T-helper 1 cell (primary cell): ENCODE measurements at places on chromosomes 2 and 18.

DNA sequence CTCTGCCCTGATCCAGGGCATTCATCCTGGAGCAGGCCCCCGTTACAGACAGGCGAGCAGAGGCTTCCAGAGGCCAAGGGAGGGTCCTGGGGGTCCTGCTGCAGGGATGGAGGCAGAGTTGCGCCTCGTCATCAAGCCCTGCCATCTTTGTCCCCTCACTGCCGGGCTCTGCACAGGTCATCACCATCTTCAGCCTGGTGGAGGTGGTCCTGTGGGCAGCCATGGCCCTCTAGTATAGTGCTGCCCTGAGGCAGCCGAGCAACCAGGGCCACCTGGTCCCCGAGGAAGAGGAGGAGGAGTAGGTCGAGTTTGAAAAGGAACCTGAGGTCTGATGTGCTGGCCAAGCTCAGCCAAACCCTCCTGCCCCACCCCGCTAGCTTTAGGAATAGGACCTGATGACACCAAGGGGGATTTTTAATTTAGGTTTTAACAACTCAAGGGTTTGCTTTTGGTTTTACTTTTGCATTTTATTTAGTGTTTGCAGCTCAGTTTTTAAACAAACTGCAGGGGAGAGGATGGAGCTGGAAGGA, 8.8 kb upstream of the ALPI start:
- DNase-seq: no peak

DNA sequence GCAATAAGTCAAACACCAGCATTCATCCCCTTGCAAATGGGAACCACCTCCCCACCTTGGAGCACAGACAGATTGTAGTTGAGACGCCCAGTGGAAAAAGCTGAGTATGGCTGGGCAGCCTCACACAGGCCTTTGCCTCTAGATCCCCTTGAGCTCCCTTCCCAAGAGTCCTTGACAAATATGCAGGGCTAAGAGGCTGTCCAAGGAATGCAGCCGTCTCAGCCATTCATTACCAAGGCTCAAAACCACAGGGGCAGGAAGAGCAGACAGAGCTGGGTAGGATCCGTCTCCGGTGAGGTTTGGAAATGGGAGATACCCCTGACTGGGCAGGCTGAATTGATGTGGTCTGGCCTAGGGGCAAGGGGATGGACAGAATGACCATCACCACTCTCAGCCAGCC, 557.1 kb downstream of the TNS1 start:
- no peak for DNase-seq

DNA sequence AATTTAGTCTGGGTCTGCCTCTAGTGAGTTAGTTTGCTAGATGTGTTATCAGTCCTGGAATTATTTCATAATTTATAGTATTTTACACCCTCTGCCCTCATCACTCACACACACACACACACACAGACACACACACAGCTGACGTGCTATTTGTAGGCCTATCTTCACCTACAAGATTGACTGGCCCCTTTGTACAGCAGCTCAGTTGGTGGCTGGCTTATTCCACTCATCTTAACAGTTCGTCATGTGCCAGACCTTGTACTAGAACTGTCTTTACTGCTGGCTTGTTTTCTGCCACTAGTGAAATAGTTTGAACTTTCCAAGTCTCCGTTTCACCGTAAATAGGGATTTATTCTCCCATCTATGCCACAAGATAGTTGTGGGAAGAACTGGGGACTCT, 21.3 kb downstream of the CENPO start:
- DNase-seq: no peak

DNA sequence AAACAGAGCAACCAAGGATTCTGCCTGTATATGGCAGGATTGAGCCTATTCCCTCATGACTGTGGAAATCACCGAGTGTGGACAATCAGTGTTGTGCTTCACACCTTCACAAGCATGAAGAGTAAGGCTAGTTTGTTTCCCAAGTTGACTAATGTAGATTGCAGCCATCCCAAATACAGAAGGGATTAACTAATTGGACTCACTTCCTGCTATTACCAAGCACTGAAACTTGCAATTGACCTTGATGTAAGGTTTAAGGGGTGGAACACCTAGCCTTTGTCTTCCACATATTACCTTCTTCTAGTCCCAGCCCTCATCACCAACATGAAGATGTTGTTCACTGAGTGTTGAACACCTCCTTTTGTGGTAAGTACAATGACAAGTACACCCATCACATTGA, 120.9 kb upstream of the RND3 start:
- no peak for DNase-seq

GRCh38 chr2:8036366-8036765, 645.5 kb upstream of the ID2 start:
- no peak for DNase-seq

GRCh38 chr2:28322051-28322450, 70.6 kb upstream of the FOSL2 start:
- DNase-seq: no peak

- peak; percentile 20 for DNase-seq
Observed at GRCh38 chr2:72915907-72916742, 1.2 kb upstream of the EMX1 start.

- no peak for DNase-seq
Observed at GRCh38 chr18:9755110-9755509, 47.0 kb downstream of the RAB31 start.

DNA sequence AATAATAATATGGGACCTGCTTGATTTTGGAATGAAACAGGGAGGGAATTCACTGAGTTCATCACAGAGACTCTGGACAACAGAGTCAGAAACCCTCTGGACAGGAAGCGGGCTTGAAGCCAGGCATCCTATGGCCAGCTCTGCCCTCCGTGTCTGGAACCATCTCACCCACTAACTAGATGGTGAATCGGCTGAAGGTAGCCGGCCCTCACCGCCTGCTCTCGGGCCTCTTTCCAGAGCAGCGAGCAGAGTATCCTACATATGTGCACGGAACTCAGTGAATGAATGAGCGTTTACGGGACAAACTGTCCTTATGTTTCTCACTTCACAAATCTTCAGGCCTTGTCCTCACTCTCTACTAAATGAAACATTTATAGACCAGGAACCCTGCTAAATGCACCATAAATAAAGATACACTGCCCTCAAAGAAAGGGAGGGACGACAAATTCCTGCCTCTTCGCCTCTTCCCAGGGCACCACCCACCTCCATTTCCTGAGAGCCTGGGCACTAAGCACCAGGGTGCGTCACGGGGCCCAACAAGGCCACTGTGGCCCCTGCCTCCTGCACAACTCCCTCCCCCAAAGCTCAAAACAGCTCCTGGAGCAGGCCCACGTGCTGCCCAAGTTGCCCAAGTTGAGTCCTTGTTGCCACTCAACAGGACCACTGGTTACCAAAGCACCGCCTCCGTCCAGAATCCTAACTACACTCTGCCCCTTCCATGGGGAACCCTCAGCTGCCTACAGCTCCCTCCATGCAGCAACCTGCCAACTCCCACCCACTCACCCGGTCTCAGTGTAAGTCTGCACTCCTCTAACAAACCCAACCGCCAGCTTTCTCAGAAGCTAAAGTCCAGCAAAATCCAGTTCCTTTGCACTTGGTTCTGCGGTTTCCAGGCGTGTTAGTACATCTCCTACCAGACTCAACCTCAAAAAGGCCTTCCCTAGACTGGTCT, 1.7 kb downstream of the TBC1D8 start:
- no peak for DNase-seq

- DNase-seq: no peak
Observed at GRCh38 chr2:220215785-220216184, 588.4 kb downstream of the SLC4A3 start.

DNA sequence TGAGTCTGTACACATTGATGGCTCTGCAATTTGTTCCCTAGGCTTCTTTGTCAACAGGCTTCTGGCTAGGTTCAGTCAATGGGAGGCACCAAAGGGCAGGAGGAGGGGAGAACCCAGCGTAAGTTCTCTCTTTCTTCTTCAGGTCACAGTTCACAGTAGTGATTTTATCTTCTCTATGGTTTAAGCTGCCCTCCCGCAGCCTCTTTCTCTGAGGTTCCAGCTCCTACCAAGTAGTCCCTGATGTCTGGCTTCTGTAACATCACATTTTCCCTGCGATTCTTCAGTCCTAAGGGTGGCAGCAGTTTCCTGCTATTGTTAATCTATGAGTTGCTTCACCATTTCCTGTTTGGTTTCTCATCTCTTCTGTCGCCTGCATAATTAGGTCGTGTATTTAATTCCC, 107.4 kb downstream of the CPO start:
- DNase-seq: no peak

GRCh38 chr2:225207043-225207442, 164.8 kb upstream of the DOCK10 start:
- DNase-seq: no peak

- DNase-seq: no peak
Observed at GRCh38 chr2:229083606-229084340, 187.3 kb downstream of the PID1 start.

GRCh38 chr2:224017957-224018356, 21.1 kb downstream of the SERPINE2 start:
- no peak for DNase-seq

DNA sequence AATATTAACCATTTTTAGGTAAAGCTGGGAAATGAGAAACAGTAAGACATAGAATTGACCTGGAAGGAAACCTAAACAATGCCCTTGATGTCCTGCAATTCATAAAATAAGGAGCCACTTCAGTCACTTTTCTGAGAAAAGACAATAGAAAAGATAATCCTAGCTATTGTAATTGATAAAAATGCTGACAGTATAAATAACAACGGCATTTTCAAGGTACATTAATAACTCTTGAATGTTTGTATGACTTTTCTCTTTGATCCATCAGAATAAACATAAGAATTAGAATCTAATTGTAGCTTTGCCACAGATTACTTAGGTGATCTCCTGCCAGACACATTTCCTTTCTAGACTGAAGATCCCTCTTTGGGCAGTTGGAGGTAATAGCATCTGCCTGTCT, 719.5 kb downstream of the SLC4A3 start:
- DNase-seq: no peak

GRCh38 chr2:175889701-175890302, 112.3 kb downstream of the LNPK start:
- DNase-seq: no peak

DNA sequence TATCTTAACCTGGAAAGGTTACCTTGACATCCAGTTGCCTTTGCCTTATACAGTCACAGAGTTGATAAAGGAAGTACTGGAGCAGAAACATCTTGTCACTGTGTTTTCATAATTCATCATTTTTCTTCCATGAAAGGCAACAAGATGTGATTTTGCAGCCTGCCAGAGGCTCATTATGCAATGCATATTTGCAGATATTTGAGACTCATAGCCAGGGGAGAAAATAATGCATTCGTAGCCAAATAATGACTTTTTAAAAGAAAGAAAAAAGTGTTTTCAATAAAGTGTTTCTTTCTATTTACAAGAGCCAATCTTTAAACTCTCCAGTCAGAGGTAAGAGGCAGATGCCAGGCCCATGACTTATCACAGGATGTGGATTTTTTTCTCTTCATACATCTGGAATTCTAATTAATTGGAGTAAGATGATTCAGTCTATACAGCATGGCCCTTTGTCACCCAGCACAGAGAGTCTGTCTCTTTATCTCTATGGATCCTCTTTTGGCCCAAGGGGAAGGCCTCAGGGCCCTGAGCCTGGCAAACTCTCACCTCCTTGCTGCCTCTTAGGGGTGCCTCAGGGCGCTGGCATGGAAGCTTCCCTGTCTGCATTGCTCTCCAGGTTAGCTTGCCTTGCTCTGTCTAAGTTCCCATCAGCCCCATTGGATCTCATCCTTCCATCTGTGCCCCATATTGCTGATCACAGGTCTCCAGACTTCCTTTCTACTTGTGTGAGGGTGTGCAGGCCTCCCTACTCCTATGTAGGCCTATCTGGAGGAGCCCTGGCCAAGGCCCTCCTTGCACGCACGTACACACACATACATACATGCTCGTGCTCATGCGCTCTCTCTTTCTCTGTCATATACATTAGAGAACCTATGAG, 247.7 kb downstream of the TPGS2 start:
- no peak for DNase-seq

DNA sequence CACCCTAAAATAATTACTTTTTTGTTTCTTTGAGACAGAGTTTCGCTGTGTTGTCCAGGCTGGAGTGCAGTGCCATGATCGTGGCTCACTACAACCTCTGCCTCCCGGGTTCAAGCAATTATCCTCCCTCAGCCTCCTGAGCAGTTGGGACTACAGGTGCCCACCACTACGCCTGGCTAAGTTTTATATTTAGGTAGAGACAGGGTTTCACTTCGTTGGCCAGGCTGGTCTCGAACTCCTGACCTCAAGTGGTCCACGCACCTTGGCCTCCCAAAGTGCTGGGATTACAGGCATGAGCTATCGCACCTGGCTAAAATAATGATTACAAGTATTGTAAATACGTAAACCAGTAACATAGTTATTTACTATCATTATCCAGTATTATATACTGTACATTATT, 257.4 kb upstream of the SP5 start:
- no peak for DNase-seq

DNA sequence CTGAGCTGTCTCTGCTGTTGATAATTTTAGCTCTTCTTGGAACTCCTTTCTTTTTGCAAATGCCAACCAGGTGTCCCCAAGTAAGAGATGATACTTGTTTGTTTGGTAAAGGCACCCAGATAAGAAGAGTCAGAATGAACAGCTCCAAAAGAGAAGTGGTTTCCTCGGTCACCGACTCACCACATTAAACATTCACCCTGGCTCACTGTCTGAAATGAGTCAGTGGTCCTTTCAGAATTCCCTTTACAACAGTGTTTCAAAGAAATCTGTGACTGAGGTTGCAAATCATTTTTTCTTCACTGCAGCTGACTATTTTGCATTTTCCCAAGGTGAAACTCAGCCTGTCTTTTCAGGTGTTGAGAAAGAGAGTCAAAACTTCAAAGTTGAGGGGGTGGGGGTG, 16.2 kb upstream of the CXCR4 start:
- DNase-seq: peak; percentile 47

- DNase-seq: no peak
Observed at GRCh38 chr2:10659898-10660568, 29.7 kb downstream of the NOL10 start.

GRCh38 chr2:186558512-186559276, 31.2 kb upstream of the ITGAV start:
- DNase-seq: no peak

GRCh38 chr18:13290856-13291271, 72.3 kb downstream of the LDLRAD4 start:
- DNase-seq: no peak

DNA sequence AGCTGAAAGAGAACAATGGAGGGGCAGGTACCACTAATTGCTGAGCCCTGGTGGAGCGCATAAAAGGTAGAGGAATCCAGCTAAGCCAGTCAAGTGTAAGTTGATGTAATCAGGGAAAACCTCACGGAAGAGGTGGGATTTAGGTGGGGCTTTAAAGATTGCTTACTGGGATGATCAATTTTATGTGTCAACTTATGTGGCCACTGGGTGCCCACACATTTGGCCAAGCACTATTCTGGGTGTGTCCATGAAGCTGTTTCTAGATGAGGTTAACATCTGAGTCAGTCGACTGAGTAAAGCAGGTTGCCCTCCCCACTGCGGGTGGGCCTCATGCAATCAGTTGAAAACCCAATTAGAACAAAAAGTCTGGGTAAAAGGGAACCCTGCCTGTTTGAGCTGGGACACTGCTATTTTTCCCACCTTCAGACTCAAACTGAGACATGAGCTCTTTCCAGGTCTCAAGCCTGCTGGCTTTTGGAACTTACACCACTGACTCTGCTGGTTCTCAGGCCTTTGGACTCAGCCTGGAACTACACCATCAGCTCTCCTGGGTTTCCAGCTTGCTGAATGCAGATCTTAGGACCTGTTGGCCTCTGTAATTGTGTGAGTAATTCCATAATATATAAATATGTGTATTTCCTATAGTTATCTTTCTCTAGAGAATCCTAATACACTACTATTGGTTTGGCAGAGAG, 67.3 kb downstream of the MYO5B start:
- DNase-seq: no peak

- DNase-seq: no peak
Observed at GRCh38 chr2:33133454-33133952, 186.8 kb downstream of the LTBP1 start.
